ENCODE measurements at places on chromosomes 5 and 9.

GRCh38 chr5:56108246-56108645, 113.5 kb upstream of the IL6ST start:
- no peak for DNase-seq

- no peak for DNase-seq
These were observed 55.1 kb upstream of the NR5A1 start for GRCh38 chr9:124562328-124562727.

GRCh38 chr5:129716651-129717050, 31.2 kb upstream of the MINAR2 start:
- no peak for DNase-seq

- DNase-seq = no peak
These were observed 50.2 kb downstream of the PPP2R2B start for GRCh38 chr5:146828385-146828784.

DNA sequence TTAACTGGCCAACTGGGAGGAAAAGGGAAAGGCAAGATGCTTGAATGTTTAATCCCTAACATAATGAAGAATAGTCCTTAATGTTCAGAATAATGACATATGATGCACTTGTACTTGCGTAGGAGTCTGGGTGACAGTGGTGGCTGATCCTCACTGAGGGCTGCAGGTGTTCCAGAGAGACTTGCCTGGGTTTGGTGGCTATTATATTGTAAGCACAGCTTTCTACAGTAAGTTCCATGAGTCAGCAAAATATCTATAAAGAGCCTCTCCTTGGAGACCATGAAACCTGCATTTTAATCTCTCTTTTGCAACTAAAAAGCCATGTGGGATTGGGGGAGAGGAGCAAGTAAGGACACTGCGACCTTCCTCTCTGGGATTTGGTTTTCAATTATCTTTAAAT, 1.9 kb upstream of the NPR2 start:
- no peak for DNase-seq

DNA sequence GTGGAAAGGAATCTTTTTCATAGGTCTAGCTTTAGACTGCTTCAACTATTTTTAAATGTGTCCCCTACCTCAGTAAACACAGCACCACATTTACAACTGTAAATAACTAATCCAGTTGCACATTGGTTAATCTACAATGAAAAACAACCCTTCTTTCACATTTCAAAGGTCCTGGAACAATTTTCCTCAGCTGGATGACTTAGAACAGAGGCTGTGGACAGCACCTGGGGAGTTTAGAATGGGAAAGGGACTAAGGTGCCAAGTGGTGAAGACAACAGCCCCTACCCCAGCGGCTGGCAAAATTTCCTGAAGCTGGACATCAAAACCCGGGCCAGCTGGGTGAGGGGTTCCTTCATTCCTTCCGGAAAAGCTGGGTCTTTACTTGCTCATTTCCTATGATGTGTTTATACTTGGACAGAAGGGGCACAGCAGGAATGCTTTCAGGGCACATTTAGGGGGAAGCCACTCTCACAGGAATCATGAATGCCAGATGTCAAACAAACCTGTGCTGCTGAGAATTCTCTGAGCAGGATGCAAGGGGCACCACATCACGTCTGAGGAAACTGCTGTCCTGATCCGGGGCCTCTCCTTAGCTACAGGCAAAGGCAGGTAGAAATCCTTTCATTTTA, 158.3 kb downstream of the NR2F1-AS1 start:
- DNase-seq = no peak

- peak; percentile 44 for DNase-seq
These were observed 2.3 kb upstream of the EFNA5 start for GRCh38 chr5:107673039-107673367.

DNA sequence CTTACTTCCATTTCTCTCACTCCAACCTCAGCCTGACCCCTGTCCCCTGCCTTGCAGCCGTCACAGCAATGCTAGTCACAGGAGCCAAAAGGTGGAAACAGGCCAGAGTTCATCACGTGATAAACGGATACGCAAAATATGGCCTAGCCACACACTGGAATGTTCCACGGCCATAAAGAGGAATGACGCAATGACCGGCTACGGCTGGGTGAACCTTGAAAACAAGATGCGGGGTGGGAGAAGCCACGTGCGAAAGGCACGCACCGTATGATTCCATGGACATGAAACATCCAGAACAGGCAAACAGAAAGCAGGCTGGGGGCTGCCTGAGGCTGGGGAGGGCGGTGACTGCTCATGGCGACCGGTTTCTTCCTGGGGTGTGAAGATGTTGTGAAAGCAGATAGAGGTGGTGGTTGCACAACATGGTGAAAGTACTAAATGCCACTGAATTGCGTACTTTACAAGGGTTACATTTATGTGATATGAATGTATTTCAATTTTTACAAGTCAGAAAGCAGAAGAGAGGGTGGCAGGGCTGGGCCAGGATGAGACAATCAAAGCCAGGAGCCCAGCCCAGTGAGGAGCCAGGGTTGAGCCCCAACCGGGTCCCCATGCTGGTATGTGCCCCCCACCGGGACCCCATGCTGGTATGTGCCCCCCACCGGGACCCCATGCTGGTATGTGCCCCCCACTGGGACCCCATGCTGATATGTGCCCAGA, 117.8 kb upstream of the SARDH start:
- no peak for DNase-seq

DNA sequence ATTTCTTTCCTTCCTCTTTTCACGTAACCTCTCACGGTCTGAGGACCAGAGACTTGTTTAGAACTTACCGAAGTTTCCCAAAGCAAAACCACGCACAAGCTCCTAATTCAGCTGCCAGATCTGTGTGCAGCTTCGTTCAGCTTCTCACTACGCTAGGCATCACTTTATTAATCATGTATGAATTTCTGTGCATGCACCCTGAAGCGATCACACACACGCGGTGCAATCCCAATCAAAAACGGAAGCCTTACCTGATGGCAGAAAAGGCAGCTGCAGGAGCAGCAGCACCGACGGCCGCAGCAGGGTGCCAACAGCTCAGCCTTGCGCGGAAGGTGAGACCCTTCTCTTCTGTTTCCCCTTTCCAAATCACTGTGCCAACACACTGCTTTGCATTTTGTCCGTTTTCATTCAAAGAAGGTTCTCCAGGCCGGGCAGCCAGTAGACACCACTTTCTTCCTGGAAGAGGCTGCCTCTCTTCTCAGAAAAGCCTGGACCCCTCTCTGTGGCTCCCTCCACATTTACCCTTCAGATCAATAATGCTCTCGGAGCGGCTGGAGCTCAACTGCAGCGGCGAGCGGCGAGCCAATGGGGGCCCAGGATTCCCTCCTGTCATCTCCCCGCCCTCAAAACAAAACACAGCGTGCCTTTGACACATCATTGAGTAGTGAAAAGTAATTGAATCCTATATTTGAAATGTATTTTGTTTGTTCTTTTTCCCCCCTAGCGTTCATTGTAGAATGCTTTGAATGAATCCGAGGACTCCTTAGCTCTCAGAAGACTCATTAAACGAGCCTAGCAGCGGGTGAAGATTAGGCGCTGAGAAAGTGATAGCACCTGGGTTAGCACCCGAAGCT, at the start of gene CDH12:
CDH12 (minus strand) TSS at position 538 of the 854 bp plus-strand sequence.
- DNase-seq = no peak

DNA sequence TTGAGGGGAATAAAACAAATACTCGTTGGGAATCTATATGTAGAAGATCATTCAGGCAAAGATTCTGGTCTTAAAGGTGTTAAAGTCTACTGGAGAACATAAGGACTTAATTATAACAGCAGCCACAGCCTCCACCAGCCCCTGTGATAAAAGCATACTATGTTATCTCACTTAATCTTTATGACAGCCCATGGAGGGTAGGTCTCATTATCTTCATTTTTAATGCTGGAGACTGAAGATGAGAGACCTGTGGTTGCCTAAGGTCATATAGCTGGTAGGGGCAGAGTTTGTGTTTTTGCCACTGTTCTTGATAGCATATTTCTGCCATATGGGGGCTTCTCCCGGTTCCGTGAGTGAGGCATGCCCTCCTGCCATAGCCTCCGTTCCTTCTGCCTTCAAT, 88.7 kb downstream of the TRIO start:
- DNase-seq = no peak

GRCh38 chr5:92998456-92998855, 582.6 kb downstream of the NR2F1-AS1 start:
- DNase-seq = no peak

DNA sequence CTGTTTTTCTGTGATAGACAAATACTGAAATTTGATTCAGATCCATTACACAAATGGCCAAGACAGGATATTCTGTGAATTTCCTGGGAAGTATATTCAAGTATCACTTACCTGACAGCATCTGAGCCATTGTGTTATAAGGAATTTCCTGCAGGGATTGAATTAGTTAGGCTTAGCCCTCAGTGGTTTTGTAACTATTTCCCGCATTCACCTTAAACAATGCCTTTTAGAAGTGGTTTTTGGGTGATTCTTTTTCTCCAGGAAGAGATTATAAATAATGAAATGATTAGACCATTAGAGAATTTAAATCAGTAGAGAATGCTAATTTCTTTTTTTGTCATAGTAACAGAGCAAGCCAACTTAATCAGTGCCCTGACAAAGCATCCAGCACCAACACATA, 30.6 kb downstream of the ITGA1 start:
- no peak for DNase-seq

DNA sequence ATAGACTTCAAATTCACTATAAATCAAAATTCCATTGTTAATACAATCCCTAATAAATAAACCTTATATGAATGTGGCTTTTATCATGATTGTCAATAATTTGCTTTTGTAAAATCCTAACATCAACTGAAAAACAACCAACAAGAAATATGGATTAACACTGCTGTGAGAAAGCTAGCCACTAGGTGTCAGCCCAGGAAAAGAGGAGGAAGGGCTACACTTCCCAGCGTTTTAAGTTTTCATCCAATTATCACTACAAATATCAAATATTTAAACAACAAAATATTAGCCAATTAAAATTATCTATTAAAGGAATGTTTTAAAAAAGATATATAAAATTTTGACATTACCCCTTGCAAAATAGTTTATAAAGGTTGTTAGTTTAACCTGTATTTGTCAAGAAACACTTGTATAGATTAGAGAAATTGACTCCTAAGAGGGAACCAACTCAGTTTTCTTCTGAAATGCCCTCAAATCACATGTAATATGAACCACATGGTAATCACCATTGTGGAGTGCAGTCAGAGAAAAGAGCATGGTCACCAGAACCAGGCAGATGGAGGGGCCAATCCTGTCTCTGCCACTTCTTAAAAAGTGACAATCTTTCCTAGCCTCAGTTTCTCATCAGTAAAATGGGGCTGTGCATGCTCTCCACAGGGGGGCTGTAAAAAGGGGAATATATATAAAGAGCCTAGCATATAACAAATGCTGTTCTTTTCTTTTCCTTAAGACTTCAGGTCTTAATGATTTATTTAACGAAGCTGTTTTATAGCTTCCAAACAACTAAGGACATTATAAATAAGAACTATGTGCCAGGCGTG, 188.2 kb downstream of the CRB2 start:
- DNase-seq = no peak

- no peak for DNase-seq
These were observed 207.0 kb upstream of the ACO1 start for GRCh38 chr9:32177396-32177795.

DNA sequence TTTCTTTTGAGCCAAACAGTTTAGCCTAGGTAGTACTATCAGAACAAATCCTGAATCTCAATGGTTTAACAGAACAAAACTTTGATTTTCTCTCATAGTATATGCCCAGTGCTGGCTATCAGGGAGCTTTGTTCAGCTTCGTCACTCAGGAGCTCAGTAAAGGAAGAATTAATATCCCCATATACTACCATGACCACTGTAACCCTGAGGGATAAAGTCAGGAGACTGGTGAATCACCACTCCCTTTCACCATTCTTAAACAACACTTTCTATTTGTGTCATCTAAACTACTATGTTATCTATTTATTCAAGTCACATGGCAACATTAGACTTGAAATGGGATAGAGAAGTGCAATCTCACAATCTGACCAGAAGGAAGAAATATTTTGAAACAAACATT, 522.6 kb upstream of the COX7C start:
- no peak for DNase-seq

DNA sequence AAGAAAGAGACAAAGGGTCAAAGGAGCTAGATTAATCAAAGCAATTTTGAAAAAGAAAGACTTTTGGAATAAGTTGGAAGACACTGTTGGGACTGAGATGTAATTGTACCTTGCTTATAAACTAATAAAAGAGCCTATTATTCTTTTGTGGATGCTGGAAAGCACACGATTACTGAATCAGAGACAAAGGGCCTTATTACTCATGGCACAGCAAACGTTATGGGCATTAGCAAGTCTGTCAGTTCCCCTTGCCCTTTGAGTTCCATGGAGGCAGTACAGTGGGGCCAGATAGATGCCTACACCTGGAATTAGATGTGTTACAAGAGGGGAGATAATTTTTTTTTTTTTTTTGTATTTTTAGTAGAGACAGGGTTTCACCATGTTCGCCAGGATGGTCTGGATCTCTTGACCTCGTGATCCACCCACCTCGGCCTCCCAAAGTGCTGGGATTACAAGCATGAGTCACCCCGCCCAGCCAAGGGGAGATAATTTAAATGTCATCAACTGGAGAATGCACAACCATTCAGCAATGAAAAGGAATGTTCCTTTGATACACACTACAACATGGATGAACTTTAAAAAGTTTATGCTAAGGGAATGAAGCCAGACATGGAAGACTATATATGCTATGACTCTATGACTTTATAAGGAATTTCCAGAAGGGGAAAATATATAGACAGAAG, 128.9 kb downstream of the STARD4 start:
- no peak for DNase-seq

DNA sequence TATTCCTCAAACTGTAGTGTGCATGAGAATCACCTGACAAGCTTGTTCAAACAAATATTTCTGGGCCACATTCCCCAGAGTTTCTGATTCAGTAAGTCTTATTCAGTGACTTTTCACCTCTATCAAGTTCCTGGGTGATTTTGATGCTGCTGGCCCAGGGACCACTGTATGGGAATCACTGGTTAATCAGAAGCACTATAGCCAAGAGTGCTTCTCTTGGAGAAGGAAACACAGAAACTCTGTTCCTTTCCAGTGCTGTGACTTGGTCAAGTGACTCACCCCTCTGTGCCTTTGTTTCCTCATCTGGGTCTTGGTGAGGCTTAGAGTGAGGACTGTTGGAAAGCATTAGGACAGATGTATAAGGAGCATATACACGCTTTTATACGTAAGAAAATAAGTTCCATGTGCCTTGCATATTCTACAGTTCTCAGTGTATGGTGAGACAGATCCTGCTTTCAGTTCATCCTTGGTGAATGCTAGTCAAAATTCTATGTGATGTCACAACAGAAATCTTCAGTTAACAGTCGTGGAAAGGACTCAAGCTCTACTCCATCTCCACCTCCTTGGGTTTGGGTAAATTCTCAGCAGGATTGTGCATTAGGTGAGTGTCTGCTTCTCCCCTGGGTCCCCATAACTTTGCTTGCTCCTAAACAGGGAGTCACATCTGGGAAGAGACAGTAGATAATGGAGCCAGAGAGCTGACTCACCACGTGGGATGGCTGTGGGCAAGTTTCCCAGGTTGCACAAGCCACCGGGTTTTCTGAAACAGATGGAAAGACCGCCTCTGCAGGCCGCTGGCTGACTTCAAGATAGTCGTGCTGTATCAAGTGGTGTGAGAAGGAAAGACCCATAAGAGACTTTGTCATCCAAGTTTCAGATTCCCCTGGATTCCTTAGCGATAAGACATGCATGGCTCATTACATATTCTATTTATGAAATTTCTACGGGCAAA, 117.0 kb downstream of the NXNL2 start:
- DNase-seq = no peak

All from activated T-cell treated with anti-CD3 and anti-CD28 coated beads, Interleukin-2, amount 50 U/mL, for 24 hours (primary cell).